Liver (tissue), 10 donors: ENCODE measurements at places on chromosomes 6 and 20. TPM values are rescaled to one million over a fixed set of nuclear protein-coding genes. Genes with fewer than 3 reads are reported as not detected.

Gene NRN1
- 1.2 TPM for total RNA-seq

Gene NOTCH4
- 2.6 TPM for total RNA-seq

Gene CALHM4
- total RNA-seq = not detected

Gene SLC22A3
- total RNA-seq = 40.9 TPM

Gene MAPK14
- 51.0 TPM for total RNA-seq

Gene SSTR4
- not detected for total RNA-seq

Gene CLPSL2
- total RNA-seq = not detected

Gene GSTA5
- not detected for total RNA-seq

Gene CD83
- total RNA-seq = 4.2 TPM

Gene OSER1
- 15.7 TPM for total RNA-seq

Gene AVP
- not detected for total RNA-seq

Gene RIPPLY2
- not detected for total RNA-seq

Gene RNGTT
- total RNA-seq = 10.1 TPM

Gene AGER
- total RNA-seq = 0.47 TPM

Gene MUC21
- total RNA-seq = not detected

Gene MED23
- 17.3 TPM for total RNA-seq

Gene RAB44
- total RNA-seq = 0.08 TPM

Gene COL21A1
- total RNA-seq = 0.50 TPM

Gene ZMYND8
- 23.5 TPM for total RNA-seq

Gene EZR
- 28.5 TPM for total RNA-seq

Gene ZNF391
- total RNA-seq = 0.17 TPM

Gene MMP24
- total RNA-seq = 0.09 TPM

Gene VPS16
- total RNA-seq = 16.7 TPM

Gene HBS1L
- total RNA-seq = 71.3 TPM

Gene SLC32A1
- total RNA-seq = not detected

Gene TAAR2
- total RNA-seq = not detected

Gene PTCRA
- total RNA-seq = not detected

Gene THEMIS
- total RNA-seq = 0.05 TPM

Gene TMEM244
- not detected for total RNA-seq

Gene LST1
- total RNA-seq = 24.6 TPM

Gene EDN3
- not detected for total RNA-seq

Gene TGM3
- total RNA-seq = 0.05 TPM

Gene CRYBG1
- total RNA-seq = 4.5 TPM

Gene ASIP
- total RNA-seq = not detected

Gene GHRH
- total RNA-seq = not detected

Gene SLC13A3
- total RNA-seq = 1.5 TPM

Gene CALHM6
- 22.4 TPM for total RNA-seq

Gene GRM4
- total RNA-seq = not detected

Gene CTSZ
- 233 TPM for total RNA-seq

Gene MOXD1
- total RNA-seq = 0.25 TPM
